ENCODE measurements at places on chromosomes 7 and 10.

GRCh38 chr10:15605740-15606369, 113.9 kb downstream of the ITGA8 start:
- DNase-seq = no peak

DNA sequence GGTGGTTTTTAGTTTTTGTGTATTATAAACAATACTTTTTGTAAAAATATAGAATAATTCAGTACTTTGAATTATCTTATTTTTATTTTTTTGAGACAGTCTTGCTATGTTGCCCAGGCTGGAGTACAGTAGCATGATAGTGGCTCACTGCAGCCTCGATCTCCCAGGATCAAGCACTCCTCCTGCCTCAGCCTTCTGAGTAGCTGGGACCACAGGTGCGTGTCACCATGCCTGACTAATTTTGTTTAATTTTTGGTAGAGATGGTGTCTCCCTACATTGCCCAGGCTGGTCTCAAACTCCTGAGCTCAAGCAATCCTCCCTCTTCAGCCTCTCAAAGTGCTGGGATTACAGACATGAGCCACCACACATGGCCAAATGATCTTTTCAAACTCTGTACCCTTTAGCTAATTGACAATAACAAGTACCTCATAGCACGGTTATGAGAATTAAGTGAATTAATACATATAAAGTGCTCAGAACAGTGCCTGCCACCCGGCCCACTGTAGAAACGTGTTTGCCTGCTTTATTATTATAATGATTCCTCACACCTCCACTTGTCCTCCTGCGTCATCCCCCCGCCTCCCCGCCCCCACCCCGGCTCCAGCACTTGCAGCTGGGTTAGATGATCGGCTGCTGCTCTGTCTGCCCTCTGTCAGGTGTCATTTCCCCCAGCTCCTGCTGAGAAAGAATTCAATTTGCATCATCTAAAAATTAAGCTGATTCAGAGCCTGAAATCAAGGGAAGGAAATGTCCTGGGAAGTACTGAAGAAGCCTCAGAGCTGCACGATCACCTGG, 53.6 kb upstream of the NRF1 start:
- no peak for DNase-seq

DNA sequence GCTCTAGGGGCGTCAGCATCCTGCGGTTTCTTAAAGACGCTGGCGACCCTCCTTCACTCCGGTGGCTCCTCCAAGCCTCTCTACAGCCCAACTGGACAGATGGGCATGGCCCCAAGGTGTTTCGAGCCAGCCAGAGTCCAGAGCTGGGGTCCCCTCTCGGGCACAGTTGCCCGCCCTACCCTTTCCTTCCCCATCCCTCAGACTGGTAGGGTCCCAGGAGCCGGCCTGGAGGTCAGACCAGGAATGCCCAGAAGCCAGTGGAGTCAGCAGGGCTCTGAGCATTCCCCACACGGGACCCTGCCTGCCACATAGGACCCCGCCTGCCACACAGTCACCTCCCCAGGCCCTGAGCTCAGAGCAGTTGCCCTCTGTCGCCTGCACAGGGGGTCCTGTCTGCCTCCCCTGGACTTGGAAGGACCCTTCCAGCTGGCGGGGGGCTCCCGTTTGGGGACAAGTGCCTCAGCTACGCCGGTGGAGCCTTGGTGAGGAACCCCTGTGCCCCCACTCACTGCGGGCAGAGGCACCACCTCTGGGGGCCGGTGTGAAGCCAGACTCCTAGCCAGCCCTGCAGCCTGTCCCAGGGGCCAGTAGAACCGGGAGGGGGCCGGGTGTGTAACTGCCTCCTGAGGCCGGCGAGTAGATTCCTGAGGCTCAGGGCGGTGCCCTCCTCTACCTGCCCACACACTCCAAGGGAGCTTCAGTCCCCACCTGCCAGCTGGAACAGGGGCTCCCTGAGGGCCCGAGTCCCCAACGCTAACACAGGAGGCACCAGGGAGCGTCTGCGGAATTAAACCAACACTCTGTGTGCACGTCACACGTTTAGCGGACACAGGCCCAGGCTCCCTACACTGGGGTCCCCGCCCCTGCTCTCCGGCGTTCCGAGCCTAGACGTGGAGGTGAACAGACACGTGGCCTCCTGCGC, 19.4 kb upstream of the PDGFA start:
- DNase-seq = no peak

- no peak for DNase-seq
Observed at GRCh38 chr10:123990889-123991288, 99.3 kb upstream of the CPXM2 start.

- no peak for DNase-seq
Observed at GRCh38 chr10:50322077-50322476, 70.8 kb upstream of the ASAH2 start.

- DNase-seq = no peak
Observed at GRCh38 chr10:31304291-31304970, 14.6 kb upstream of the ZEB1 start.

DNA sequence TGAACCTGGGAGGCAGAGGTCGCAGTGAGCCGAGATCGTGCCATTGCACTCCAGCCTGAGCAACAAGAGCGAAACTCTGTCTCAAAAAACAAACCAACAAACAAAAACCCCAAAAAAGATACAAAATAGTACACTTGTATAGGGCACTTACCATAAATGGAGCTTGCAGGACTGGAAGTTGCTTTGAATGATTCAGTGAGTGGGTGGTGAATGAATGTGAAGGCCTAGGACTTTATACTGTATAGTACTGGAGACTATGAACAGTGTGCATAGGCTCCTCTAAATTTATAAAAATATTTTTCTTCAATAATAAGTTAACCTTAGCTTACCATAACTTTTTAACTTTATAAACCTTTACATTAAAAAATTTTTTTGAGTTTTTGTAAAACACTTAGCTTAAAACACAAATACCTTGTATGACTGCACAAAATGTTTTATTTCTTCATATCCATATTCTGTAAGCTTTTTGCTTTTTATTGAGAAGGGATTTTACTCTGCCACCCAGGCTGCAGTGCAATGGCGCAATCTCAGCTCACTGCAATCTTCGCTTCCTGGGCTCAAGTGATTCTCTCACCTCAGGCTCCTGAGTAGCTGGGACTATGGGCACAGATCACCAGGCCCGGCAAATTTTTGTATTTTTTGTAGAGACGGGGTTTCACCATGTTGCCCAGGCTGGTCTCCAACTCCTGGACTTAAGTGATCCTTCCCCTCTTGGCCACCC, 6.9 kb upstream of the H2AZ2 start:
- no peak for DNase-seq

DNA sequence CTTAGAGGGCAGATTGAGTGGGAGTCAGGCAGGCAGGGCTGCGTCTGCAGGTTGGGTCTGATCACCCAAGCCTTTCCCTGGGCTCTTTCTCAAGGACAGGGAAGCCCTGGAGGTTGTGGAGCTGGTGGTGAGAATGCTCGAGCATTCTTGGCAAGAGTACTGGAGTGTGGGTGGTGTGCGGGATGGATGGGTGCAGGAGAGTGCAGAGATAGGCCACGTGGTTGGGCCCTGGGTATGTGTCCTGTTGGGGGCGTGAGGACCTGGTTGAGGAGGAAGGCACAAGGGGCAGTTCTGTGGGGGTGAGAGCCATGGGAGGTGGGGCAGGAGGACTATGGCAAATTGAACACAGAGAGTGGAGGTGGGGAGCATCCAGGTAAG, 135.9 kb downstream of the PTPN20 start:
- peak; percentile 40 for DNase-seq

DNA sequence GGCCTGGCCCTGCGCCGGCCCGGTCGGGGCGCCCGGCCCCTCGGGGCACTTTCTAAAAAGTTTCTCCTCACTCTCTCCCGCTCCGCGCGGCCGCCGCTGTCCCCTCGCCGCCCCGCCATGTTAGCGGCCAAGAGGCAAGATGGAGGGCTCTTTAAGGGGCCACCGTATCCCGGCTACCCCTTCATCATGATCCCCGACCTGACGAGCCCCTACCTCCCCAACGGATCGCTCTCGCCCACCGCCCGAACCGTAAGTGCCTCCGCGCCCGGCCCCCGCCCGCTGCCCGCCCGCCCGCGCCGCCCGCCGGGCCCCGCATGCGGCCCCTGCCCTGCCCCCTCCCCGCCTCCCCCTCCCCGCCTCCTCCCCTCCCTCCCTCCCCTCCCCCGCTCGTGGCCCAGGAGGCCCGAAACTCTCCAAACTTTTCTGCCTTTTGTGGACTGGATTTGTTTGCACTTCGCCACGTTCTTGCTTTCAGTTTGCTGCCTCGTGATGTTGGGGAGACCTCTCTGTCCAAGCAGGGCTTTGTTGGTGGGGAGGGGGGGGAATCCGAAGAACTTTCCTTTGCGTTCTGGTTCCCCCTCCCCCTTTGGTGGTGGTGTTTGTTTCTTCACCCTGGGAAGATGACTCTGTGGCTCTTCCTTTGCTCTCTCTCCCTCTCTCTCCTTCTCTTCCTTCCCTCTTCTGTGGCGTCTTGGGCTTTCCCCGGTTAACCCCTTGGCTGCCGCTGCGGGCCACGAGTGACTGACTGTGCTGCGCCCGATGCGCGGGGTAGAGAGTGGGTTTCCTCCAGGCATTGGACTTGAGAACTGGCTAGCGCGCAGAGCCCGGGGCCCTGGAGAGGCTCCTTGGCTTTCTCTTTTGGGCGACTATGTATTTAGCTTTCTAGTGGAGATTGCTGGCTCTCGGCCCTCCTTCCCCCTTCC, 1.6 kb downstream of the TCF7L2 start:
- peak; percentile 71 for DNase-seq

- DNase-seq = no peak
Observed at GRCh38 chr10:106395041-106395749, 769.3 kb downstream of the SORCS1 start.

GRCh38 chr10:16521311-16522016, at the start of gene C1QL3:
C1QL3 (minus strand) TSS chr10:16521879; CDS start chr10:16521065, 814 bp downstream.
- no peak for DNase-seq

DNA sequence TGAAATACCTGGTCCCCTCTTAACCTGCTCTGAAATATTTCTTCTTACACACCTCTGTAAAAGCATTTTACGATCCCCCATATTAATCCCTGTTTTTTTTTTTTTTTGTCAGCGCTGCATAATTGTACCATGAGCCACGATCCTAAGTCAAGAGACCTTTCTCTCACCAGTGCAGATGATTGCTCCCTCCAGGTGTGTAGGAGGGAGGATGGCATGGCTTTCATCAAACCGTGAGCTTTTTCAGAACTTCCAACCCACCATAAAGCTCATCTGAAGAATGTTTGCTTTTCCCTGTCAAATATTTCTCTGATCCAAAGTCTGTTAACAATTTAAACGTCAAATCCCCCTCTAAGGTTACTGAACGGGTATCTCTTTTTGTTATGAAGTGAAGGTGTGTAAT, 28.2 kb upstream of the SEPHS1 start:
- DNase-seq = no peak

- DNase-seq = no peak
Observed at GRCh38 chr7:81064426-81064825, 145.6 kb upstream of the SEMA3C start.

GRCh38 chr10:5645944-5646617, 20.3 kb downstream of the ASB13 start:
- no peak for DNase-seq

DNA sequence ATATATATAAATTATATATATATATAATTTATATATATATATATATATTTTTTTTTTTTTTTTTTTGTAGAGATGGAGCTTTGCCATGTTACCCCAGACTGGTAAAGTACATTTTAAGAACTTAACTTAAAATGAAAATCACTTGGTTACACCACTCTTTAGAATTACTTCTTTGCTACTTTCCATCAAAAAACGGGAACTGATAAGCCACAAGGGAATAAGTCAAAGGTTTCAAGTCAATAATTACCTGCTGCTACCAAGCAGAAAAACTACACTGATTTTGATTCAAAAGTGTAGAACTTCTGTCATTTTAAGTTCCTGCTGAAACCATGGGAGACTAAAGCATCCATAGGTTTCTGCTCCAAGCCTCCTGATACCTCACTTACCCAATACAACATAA, 12.2 kb downstream of the PPA1 start:
- DNase-seq = no peak

DNA sequence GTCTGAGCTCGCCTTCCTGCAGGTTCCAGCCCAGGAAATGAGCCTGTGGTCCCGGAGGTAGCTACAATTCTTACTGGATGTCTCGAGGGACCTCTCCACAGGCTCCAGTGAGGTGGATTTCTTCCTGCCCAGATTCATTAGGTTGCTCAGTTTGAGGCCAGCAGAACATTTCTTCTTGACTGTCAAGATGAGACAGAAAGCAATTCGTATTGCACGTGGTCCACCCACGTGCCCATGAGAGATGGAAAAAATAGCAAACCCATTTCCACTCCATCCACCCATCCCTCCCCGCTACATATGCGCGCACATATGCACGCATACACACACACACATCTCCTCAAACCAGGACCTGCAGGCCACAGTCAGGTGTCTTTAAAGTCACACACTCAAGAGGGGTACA, 68.7 kb downstream of the VWA2 start:
- DNase-seq = no peak

DNA sequence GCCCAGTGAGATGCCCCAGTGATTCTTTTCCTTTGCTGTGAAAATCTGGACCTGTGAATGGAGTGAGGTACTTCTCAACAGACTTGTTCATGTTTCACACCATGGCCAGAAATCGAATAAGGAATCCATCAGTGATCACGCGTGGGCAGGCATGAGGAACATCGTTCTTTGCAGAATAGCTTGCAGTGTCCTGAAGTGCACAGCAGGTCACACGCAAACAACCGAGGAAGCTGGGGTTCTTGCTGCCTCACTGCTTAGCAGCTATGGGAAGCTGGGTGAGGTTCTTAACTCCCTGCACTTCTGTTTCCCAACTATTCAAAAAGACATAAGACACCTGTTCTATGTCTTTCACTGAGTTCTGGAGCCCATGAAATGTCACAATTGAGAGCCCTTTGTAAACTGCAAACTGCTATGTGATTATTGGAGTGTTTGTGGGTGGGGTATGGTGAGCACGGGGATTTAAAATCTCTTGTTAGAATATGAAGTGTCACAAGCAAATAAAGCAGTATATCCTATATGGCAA, 253.4 kb downstream of the KIAA1217 start:
- DNase-seq = no peak

DNA sequence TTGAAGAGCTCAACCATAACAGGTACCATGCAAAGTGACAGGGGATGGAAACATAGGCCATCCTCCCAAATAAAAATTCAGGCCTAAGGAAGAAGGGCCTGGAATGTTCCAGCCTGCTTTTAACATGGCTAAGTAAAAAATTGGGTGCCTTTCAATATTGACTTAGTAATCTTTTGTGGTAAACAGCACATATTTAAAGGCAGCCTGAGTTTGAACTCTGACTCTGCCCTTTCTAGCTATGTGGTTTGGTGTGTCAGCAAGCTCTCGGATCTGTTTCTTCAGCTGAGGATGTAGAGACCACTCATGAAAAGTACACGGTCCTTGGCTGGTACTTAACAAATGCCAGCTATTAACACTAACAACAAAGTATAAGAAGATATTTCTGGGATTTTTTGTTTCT, 191.8 kb upstream of the CDCA7L start:
- no peak for DNase-seq

DNA sequence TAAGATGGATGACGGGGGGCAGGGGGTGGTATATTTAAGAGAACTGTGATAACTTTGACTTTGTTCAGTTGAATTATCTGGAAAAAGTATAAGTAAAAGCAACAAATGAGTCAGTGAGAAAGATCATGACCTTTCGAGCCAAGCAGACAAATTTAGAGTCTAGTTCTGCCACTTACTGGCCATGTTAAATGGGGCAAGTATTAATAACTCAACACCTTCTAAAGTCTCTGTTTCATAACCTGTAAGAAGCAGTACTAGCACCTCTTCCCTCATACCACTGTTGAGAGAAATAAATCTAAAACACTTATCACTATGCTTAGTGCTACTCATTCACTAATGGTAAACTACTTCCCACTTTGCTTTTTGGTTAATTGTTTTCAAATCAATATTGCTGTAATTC, 604.4 kb upstream of the LRRN3 start:
- DNase-seq = no peak

- no peak for DNase-seq
Observed at GRCh38 chr10:127854769-127855590, 37.8 kb downstream of the CLRN3 start.

GRCh38 chr7:19491371-19491770, 217.5 kb downstream of the POLR1F start:
- DNase-seq = no peak
